ENCODE measurements at places on chromosomes 12 and 14.

DNA sequence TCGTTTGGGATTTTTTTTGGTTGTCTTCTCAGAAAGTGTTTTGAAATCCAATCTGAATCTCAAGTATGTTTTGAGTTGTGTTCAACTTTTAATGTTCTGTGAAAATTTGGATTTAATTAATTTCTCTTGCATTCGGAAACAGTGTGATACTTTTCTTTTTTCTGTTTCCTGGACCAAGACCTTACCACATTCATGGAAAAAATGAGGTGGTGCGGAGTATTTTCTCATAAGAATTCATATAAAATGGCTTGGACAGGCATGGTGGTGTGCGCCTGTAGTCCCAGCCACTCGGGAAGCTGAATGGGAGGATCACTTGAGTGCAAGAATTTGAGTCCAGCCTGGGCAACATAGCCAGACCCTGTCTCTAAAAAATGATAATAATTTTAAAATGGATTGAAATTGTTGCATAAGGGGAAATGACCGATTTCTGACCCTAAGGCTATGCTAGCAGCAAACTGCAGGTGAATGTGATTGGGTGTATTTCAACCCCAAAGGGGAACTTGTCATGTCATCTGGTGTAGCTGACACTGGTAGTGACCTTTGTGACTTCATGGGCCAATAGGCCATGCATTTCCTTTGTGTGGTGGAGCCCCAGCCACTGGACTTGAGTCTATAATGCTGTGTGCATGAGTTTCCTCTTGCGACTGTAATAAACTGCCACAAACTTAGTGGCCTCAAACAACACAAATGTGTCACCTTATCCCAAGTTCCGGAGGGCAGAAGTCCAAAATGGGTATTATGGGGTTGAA is 123.5 kb upstream of the RFLNA start:
- DNase-seq = peak; percentile 63

DNA sequence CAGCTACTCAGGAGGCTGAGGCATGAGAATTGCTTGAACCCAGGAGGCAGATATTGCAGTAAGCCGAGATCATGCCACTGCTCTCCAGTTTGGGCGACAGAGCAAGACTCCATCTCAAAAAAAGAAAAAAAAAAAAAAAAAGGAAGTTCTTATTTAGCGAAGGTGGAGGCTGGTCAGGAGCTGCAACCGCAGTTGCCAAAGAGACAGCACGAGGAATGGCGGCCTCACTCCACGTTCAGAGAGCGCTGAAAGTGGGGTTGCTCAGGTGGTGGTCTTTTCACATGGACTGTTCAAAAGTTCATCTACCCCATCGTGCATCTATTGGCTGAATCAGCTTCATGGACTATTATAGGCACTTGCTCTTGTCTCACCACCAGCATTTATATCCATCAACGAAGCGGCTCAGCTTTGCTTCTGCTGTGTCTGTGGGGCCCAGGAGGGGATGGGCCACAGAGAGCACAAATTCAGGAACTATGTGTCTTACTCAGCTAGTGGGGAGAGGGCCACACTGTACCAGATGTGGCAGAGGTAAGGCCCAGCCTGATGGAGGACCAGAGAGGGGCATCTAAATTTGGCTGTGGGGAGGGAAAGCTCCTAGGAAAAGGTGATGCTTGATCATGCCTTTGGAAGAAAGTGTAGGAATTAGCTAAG is 27.3 kb downstream of the SLC25A47 start:
- no peak for DNase-seq

DNA sequence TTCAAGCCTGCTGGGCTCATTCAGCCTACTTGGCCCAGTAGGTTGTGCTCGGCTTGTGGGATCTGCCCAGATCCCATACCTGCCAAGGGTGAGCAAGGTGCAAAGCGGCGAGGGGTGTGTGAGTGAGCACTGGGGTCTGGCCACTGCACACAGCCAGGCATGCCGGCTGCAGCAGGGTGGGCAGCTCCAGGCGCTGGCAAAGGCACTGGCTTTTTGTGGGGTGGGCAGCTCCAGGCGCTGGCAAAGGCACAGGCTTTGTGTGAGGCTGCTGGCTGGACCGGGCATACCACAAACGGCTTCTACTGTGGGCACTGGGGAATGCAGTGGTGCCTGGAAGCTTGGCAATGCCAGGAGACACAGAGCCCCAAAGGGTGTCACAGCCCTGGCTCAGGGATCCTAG is 137.4 kb downstream of the SLC16A7 start:
- DNase-seq = no peak

DNA sequence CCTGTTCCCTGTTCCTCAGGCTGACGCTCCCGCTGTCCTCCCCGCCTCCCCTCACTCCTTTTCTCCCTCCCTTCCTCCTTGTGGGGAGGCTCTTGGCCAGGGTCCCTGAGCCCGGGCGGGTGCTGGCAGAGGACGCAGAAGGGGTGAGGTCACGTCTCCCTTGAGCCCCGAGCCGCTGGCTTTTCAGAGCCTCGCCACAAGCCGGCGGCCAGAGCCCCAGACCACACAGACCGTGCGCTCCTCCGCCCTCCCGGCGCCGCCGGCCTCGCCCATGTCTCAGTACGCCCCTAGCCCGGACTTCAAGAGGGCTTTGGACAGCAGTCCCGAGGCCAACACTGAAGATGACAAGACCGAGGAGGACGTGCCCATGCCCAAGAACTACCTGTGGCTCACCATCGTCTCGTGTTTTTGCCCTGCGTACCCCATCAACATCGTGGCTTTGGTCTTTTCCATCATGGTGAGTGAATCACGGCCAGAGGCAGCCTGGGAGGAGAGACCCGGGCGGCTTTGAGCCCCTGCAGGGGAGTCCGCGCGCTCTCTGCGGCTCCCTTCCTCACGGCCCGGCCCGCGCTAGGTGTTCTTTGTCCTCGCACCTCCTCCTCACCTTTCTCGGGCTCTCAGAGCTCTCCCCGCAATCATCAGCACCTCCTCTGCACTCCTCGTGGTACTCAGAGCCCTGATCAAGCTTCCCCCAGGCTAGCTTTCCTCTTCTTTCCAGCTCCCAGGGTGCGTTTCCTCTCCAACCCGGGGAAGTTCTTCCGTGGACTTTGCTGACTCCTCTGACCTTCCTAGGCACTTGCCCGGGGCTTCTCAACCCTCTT is at the start of gene TMEM233:
TMEM233 (plus strand) TSS at position 197 of the 821 bp plus-strand sequence; CDS start at position 272, 75 bp downstream.
- no peak for DNase-seq

GRCh38 chr14:94423453-94424056 is 29.0 kb downstream of the SERPINA11 start:
- DNase-seq = peak; percentile 27

GRCh38 chr12:130139567-130140421 is 22.5 kb upstream of the FZD10 start:
- DNase-seq = no peak

DNA sequence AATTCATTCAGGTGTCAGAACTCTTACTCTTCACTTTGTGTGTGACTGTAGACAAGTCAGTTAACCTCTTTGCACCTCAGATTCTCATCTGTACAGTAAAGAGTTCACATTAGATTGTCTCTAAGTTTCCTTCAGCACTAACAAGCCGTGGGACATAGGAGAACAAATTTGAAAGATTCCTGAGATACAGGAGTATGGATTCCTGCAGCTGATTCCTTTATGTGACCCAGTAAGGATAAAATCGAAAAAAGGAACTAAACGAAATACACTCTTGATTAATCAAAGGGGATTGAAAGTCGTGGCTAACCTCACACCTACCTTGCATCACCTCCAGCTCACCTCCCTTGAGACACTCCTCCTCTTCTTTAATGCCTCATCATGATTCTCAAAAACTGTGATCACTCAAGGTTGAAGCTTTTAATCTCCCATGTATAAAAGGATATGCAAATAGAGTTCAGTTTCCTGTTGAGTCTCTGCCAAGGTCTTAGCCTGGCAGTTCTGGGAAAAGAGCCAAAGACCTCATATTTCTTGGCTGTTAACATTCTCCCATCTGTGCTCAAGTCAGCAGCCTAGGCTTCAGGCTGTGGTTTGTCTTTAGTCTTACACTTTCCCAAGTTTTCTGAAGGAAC is 156.6 kb downstream of the DAD1 start:
- no peak for DNase-seq

DNA sequence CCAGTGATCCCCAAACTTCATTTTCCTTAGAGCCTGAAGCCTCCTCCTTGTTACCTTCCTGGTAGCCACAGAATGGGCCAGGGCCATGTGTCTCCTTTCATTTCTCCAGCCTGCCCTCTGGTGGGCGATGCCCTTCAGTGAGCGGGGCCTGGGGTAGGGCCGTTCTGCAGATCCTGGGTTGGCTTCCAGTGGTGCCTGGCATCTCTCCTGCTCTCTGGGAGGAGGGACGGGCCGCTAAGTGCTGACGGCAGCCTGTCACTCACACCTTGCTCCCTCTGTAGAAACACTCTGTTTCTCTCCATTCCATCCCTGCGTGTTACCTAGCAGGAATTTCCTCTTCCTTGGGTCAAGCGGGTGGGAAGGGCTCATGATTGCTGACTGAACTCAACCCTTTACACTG is 232.1 kb downstream of the CACNA1C start:
- DNase-seq = no peak

DNA sequence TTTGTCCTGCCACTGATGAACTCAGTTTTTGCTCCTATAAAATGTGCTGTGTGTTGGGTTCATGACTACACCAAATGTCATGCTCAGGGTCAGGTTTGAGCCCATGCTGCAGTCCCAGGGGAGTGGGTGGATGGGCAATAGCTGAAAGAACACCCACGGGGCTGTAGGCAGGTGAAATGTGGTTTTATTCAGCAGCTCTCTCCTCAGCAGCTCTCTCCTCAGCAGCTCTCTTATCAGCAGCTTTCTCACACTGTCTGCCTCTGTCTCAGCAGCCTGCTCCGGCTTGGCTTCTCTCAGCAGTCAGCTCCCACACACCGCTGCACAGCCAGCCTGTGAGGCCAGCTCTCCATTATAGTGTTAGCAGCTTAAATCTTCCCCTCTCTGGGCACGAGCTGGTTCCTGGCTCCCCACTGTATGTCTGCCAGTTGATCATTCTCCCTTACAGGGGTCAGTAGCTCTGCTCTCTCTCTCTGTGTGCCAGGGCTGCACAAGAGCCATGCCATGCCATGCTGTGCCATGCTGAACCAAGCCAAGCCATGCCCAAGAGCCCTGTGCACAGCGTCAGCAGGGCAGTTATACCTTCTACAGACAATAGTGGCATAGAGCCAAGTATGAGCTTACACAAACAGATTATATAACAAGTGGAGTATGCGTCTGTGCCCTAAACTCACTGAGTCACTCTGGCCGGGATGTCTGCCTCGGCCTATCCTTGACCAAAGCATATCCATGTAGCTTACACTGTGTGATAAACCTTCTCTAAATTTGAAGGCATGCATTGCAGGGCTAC is 303.3 kb upstream of the TMPO start:
- no peak for DNase-seq

- no peak for DNase-seq
Measured at GRCh38 chr14:90568405-90568804, 171.6 kb downstream of the CALM1 start.

- no peak for DNase-seq
Measured at GRCh38 chr12:132344601-132345000, 15.2 kb upstream of the GALNT9 start.

DNA sequence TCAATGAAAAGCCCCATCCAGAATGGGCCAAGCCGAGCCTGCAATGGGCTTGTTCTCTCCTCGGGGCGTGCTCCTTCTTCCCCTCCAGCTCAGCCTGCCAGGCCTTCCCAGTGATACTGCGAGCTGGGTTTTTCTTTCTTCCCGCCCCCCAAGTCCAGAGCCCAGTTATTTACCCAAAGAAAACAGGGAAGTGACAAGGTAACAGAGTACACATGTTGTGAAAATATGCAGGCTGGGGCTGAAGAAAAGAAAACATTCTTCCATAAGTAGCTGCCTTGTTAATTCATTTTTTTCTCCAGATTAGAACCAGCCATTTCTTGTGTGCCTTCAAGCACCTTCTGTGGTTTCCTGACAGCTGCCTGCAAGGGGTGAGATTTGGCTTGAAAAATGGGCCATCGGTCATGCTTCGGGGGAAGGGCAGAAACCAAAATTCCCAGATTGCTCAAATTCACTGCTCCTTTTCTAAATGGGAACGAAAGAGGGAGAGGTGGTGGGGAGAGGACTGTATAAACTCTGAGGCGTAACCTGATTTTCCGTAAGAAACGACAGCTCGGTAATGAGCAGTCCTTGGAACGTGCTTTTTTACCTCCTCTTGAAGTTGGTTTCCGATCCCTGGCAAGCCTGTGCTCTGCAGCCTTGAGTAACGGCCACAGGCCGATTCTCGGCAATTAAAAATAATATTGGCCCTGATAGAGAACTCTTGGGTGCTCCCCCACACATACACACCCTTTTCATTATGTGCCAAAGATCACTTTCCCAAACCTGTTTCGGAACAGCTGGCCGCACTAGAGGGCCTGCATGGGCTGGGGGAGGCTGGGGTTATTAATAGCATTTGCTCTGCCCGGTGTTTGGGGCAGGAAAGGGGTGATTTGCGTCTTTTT is 229.4 kb downstream of the ZFP36L1 start:
- DNase-seq = no peak

DNA sequence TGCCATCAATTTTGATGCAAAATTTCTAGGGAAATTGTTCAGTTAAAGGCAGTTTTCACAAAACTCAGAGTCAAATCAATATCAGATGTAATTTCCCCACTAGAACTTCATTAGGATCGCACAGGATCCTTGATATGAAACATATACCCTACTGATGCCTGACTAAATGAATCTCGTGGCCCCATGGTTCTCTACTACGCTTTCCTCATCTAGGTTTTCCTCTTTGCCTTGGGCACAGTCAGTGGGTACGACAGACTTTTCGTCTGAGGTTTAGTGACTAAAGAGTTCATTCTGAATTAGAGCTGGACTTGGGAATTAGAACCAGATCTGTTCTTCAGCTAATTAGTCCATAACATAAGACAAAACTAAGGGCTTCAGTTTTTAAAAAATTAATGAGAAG is 42.5 kb upstream of the GNPNAT1 start:
- no peak for DNase-seq

DNA sequence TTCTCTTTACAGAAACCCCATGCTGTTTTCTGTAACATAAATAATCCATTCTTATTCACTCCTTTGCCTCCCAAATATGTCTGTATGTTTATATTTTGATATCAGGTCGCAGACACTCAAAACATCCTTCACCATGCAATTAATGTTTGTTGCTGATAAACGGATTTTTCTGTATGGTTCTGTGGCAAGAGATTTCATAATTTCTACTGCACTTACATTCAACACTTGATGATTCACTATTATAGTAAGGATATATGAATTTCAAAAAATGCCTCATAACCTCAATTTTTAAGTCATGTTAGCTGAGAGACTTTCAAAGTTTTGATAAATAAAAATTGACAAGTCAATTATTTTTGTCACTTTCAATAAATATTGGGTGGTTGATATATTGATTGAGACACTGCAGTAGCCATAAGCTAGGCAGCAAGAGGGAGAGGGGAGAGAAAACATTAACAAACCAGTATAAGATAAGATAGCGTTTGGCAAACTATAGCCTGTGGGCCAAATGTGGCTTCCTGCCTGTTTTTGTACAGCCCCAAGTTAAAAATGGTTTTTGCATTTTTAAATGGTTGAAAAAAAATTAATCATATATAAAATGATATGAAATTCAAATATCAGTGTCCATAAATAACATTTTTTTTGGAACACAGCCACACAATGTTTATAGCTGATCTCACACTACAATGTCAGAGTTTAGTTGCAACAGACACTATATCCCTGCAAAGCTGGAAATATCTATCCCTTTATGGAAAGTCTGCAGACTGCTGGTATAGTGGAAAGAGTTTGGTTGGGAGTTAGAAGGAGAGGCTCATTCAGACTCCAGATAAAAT is 18.3 kb downstream of the ALDH6A1 start:
- DNase-seq = no peak

GRCh38 chr12:1583421-1584078 is 10.8 kb downstream of the FBXL14 start:
- DNase-seq = peak; percentile 68

Measured in CD4-positive, alpha-beta T cell treated with Interleukin-15 for 1 hour (primary cell).